Activated CD4-positive, alpha-beta T cell treated with anti-CD3 and anti-CD28 coated beads, Interleukin-2, Interleukin-4, amounts not matched to agents 100 ng/mL and 50 ng/mL, durations not matched to agents 16 hours and 8 hours (primary cell): ENCODE measurements at places on chromosomes 2 and 18.
A peak's percentile ranks its signal among the peaks of the same experiment; 100 is the strongest.

- no peak for DNase-seq
Observed at GRCh38 chr2:15704086-15704787, 112.6 kb downstream of the DDX1 start.

DNA sequence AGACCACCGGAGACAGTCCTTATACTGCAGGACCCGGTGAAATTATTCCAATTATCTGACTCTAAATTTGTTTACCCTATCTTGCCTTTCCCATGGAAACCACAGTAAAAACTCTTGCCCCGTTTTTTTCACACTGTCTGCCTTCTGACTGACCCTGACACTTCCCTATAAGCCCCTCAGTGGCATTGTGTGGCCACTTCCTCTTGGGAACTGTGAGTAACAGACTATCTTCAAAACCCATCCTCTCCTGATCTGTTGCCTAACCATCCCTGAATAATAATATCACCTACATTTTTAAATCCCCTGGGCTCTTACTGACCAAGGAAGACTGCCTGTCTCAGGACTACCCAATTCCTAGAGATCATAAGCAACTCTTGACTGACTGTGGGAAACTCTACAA, 42.6 kb upstream of the RNF152 start:
- no peak for DNase-seq

- DNase-seq, result no peak
Observed at GRCh38 chr2:148527488-148528340, 116.8 kb upstream of the EPC2 start.

DNA sequence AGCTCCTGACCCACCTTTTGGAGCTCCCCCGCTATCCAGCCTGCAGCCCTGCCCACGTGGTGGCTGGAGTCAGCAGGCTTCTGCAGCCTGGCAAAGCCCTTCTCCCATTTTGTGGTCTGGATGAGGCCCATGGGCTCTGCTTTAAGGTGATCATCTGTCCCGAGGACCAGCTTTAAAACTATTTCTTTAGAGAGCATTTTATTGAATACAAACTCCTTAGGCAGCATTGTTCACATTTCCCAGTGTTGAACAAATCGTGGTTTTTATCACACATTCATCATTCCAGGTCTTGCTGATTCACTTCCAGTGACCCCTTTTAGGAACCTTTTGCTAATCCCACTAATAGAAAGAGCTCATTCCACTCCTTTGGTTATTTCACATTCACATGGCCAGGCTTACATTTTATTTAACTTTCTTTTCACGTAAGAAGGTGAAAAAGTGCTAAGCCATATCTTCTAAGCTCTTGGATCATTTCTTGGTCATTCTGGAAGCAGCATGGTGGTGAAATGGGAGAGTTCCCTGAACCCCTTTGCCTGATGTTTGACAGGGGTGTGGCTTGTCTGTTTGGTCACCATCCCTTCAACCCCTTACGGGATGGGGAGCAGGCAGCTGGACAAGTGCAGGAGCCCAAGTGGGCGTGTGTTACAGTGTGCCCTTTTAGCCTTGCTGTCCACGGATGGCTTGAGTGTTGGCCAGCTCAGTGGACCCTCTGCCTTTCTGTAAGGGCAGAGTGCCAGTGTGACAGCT, 80.4 kb upstream of the RAPGEF4 start:
- no peak for DNase-seq

GRCh38 chr2:74572178-74572925, 17.8 kb downstream of the DOK1 start:
- no peak for DNase-seq

DNA sequence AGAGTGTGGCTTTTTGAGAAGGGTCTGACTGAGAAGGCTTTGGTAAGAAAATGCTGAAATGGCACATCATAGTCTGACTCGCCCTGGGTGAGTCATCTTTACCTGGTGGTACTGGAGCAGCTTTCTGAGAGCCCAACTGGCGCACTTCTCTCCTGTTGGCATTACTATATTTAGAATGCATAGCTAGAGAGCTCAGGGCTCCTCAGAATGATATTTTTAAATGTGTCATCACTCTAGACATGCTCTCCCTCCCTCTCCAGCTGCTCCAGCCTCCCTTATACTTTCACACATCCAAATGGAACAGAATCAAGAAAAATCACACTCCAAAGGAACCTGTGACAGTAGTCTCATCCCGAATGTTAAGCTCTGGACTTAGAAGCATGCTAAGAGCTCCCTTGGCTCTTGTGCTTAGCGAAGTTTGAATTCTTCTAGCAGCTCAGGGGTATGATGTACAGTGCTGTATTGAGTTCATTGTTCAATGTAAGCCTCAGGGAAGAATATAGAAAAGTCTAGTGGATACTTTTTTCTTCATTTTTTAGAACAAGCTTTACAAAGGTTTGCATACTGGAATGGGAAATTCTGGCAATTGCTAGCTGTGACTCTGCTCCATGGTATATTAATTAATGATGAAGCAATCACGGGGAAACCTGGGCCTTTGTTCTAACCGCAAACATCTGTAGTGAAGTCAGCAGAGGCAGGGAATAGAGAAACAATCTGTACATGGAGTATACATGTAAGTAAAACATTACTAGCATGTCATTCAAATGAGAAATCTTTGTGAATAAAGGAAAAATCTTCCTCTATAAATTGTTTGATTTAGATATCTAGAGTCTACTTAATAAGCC, 751.2 kb upstream of the NRXN1 start:
- no peak for DNase-seq

DNA sequence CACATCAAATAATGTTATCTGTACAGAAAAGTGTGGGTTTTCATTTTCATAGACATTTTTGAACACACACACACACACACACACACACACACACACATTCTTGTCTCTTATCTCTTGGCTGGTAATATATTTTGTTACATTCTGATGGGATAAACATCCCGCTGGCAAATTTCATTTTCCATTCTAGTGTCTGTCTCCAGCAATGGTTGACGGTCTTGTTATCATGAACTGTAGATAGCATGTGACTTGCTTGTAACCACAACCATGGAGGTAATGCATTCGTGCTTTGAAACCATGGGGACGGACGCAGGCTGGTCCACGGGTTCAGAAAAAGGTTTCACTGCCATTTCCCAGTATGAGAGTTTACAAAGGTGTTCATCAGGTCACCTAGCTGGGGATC, 156.4 kb downstream of the PPP1R1C start:
- DNase-seq, result no peak

- DNase-seq, result no peak
Observed at GRCh38 chr18:58194028-58194427, 150.0 kb downstream of the NEDD4L start.

- DNase-seq, result no peak
Observed at GRCh38 chr2:26400723-26401122, 997 bp upstream of the DRC1 start.

GRCh38 chr2:124824441-124824840, 799.4 kb downstream of the CNTNAP5 start:
- DNase-seq, result no peak

- DNase-seq, result no peak
Observed at GRCh38 chr2:16680304-16680703, 14.7 kb upstream of the CYRIA start.

- DNase-seq, result no peak
Observed at GRCh38 chr2:112085916-112086669, 31.0 kb downstream of the TMEM87B start.

GRCh38 chr18:12701161-12701560, 1.4 kb downstream of the CEP76 start:
- no peak for DNase-seq

- DNase-seq, result no peak
Observed at GRCh38 chr2:172358691-172359556, 68.5 kb upstream of the ITGA6 start.

- DNase-seq, result no peak
Observed at GRCh38 chr2:33891616-33892015, 292.5 kb upstream of the FAM98A start.

- no peak for DNase-seq
Observed at GRCh38 chr18:32767400-32767799, 5.4 kb downstream of the KLHL14 start.

GRCh38 chr2:239165206-239165831, 235.5 kb downstream of the HDAC4 start:
- no peak for DNase-seq

GRCh38 chr2:236657215-236657614, 87.6 kb downstream of the ACKR3 start:
- DNase-seq, result no peak

- DNase-seq, result peak; percentile 90
Observed at GRCh38 chr2:28252311-28252710, 140.3 kb upstream of the FOSL2 start.

DNA sequence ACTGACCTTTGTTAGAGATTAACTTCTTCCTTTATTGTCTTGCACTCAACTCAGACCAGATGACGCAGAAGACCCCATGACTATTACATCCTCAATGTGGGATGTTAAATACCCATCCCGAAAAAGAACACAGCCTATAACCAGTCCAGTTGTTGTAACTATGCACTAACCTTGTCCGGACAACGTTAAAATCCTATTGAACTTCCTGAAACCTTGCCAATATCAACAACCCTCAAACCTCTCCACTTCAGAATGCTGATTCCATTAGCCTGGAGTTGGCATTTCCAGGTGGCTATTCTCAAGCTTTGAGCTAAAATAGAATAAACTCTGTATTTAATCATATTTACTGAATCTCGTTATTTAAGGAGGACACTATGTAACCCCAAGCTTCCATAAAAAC, 13.6 kb downstream of the NMS start:
- no peak for DNase-seq

DNA sequence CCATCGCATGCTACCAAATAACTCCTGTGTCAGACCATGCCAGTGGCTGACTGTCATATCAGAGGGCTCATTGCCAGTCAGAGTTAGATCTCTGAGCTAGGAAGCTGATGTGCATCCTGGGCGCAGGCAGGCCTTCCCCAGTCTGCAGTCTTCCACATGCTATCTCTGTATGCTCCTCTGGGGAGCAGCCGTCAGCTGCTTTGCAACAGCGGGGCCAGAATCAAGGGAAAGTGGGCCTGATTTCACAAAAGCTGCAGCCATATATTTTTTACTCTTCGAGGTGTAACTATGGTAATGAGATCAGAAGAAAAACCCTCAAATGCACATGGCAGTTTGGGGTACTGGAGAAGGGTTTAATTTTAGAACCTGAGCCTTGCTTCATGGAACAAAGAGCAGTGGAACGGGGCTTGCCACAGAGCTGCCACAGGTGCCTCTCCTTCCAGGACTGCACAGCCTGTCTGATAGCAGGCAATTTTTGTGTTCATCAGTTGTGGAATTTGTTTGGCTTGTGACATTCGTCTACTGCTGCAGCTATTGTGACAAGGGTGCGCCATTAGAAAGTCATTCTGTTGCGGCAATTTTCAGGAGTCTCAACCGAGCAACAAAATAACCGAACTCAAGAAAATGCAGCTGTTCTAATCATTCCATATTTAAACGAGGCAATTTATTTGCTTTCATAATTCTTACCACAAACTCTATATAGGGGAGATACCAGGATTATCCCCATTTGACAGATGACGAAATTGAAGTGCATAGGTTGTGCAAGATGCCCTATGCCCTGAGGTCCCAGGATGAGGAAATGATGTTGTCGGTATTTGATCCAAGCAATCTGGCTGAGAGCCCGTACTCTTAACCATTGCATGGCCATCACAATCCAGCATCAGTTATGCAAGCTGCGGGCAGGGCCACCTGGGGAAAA, 109.6 kb upstream of the CYRIA start:
- DNase-seq, result no peak

DNA sequence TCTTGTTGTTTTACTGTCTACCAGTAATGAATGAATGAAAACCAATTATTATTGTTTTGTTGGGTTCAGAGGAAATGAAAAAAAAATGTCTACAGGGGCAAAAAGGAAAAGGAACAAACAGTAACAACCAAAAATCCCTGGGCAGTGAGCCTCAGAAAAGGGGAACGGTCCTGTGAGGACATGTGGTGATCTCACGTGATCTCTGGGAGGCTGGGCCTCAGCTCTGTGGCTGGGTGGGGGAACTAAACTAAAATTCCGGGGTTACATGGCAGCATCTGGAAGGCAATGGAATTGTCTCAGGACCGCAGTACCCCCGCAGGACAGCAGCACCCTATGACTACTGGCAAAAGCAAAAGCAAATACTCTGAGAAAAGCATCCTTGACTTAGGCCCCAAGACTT, 80.1 kb downstream of the AFF3 start:
- DNase-seq, result no peak

DNA sequence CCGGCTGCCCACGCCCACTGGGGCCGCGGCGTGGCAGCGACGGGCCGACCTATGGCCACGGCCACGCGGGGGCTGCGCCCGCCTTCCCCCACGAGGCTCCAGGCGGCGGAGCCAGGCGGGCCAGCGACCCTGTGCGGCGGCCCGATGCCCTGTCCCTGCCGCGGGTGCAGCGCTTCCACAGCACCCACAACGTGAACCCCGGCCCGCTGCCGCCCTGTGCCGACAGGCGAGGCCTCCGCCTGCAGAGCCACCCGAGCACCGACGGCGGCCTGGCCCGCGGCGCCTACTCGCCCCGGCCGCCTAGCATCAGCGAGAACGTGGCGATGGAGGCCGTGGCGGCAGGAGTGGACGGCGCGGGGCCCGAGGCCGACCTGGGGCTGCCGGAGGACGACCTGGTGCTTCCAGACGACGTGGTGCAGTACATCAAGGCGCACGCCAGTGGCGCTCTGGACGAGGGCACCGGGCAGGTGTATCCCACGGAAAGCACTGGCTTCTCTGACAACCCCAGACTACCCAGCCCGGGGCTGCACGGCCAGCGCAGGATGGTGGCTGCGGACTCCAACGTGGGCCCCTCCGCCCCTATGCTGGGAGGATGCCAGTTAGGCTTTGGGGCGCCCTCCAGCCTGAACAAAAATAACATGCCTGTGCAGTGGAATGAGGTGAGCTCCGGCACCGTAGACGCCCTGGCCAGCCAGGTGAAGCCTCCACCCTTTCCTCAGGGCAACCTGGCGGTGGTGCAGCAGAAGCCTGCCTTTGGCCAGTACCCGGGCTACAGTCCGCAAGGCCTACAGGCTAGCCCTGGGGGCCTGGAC, 253.2 kb downstream of the GLI2 start:
- DNase-seq, result no peak

GRCh38 chr2:106972782-106973181, 86.8 kb upstream of the ST6GAL2 start:
- DNase-seq, result no peak

DNA sequence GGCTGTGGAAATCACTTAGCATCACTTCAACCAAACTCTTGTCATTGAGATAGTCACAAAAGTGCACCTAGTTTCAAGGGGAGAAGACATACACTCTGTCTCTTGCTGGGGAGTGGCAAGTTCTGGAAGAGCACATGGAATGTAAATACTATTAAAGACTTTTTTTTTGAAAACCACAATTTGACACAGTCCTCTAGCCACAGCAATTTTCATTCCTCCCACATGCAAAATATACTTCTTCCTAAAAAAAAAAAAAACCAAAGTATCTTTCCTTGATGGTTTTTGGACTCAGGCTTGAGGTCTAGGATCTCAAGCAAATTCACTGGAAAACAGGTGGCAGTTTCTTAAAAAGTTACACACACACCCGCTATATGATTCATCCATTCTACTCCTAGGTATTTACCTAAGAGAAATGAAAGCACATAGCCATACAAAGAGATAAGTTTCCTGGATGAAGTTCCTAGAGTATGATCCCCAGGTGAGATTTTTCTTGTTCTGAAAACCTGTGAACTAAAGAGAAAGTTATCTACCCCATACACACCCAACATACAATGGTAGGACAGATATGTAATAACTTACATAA, 295.8 kb downstream of the SP3 start:
- DNase-seq, result no peak
